ENCODE measurements at places on chromosomes 3 and 15. TPM values are rescaled to one million over a fixed set of nuclear protein-coding genes. Genes with fewer than 3 reads are reported as not detected.

- DNase-seq: peak; percentile 63
Observed at GRCh38 chr15:64521726-64522164, 61.4 kb downstream of the ZNF609 start.

DNA sequence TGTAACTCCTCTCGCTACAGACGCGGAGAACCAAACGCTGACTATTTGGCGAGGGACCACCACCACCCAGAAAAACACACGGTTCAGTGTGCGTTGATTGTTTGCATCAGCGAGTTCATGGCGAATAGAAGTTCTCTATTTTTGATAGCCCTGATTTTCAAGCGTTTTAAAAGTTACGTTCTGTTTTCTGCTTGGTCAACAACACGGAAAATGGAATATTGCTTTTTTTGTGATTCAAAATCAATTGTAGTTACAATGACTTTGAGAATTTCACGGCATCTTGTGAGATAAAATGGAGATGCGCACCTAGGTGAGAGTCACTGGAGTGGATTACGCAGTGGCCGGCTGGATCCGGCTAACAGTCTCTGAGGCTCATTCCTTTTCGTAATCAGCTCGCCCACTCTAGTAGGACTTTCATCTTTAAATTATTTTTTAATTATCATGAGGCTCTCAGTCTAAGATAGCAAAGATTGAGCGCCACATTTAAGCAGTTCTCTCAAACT is 54.8 kb downstream of the CCDC54 start:
- DNase-seq: no peak

DNA sequence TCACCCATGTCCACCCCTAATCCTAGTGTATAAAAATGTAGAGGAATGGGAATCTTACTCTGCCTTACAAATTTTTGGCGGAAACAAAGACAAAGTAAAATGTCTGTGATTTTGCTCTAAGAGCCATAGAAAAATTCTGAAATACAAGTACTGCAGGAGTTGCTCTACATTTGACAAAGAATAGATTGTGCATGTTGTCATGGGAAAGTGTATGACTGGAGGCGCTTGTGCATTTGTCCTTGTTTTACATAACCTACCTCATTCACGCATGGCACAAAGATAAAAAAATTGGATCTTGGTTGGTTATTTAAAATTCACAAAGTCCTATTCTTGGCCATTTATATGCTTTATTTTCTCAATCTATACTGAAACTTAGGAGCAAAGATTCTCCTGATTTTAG is 2.0 kb upstream of the TUSC7 start:
- DNase-seq: no peak

- DNase-seq: no peak
Observed at GRCh38 chr3:109784285-109784684, 446.9 kb upstream of the DPPA4 start.

DNA sequence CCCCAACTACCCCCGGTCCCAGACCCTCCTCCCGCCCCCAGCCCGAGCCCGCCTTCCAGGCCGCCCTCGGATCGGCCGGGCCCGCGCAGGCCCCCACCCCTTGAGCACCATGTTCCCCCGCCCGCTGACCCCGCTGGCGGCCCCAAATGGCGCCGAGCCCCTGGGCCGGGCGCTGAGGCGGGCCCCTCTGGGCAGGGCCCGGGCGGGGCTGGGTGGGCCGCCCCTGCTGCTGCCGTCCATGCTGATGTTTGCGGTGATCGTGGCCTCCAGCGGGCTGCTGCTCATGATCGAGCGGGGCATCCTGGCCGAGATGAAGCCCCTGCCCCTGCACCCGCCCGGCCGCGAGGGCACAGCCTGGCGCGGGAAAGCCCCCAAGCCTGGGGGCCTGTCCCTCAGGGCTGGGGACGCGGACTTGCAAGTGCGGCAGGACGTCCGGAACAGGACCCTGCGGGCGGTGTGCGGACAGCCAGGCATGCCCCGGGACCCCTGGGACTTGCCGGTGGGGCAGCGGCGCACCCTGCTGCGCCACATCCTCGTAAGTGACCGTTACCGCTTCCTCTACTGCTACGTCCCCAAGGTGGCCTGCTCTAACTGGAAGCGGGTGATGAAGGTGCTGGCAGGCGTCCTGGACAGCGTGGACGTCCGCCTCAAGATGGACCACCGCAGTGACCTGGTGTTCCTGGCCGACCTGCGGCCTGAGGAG is 472 bp downstream of the CHST14 start:
- no peak for DNase-seq

- DNase-seq: no peak
Observed at GRCh38 chr3:190485830-190486532, 27.9 kb upstream of the IL1RAP start.

Gene TRA2B
- 117 TPM for total RNA-seq

Gene SOX14
- not detected for total RNA-seq

Gene TMEM212
- not detected for total RNA-seq

All from PC-9 (cell line).